Tibial nerve (tissue), 4 donors: ENCODE measurements at places on chromosomes 6 and 20. TPM values are rescaled to one million over a fixed set of nuclear protein-coding genes. Genes with fewer than 3 reads are reported as not detected.
A peak's percentile ranks its signal among the peaks of the same experiment; 100 is the strongest.

DNA sequence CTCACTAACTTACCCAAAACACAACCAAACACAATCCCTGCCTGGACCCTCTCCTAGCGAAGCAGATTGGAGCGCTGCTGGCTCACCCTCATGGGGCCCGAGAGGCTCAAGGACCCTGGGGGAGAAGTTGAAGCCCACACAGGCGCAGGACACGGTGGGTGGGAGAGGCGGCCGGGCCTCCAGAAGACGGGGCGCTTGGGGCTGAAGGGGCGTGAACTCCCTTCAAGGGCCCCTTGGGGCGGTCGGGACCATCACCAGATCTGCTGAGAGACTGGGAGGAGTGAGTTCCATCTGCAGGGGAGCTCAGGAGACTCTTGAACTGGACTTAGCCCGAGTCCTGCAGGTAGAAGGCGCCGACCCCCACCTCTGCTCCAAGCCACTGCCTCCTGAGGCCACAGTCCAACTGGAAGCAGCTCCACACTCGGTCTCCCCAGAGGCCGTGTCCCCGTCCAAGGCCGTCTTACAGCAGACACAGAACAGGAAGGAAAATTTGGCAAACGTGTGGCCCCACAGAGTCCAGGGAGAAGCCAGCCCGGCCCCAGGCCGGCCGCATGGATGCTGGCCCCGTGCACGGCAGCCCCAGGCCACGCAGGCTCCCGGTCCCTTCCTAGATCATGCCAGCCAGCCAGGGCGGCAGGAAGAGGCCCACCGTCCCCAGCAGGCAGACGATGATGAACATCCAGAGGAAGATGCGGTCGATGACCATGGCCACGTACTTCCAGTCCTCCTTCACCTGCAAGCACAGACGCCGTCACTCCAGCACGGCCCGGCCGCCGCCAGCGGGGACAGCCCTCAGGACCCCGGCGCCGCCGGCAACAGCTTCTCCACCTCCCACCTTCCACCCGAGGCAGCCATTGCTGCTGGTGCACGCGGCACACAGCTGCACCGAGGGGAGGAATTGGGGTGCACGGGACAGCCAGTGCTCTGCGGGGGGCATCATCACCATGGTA, 14.7 kb downstream of the CHRNA4 start:
- no peak overlapping the region for H3K27ac ChIP-seq
- no peak for DNase-seq
- H3K27me3 ChIP-seq: no peaks in the 10 kb centered on the region
- H3K4me1 ChIP-seq: peaks cover 15% of the 10 kb centered on the region

- H3K27me3 ChIP-seq: no peaks in the 10 kb centered on the region
- no peaks in the 10 kb centered on the region for H3K36me3 ChIP-seq
- no peak overlapping the region for H3K4me3 ChIP-seq
- H3K4me1 ChIP-seq: no peaks in the 10 kb centered on the region
- no peak for DNase-seq
- no peak overlapping the region for H3K27ac ChIP-seq
Observed at GRCh38 chr6:2967936-2968335, 3.4 kb downstream of the SERPINB6 start.

IP6K3 gene
- 0.39 TPM for total RNA-seq

- H3K4me1 ChIP-seq: no peaks in the 10 kb centered on the region
- H3K27me3 ChIP-seq: peaks cover 6% of the 10 kb centered on the region
- no peak overlapping the region for H3K4me3 ChIP-seq
- H3K27ac ChIP-seq: no peak overlapping the region
- no peak for DNase-seq
- no peaks in the 10 kb centered on the region for H3K36me3 ChIP-seq
Observed at GRCh38 chr20:634148-634925, 18.7 kb downstream of the SRXN1 start.

RAET1E gene
- 1.6 TPM for total RNA-seq

PBOV1 gene
- total RNA-seq: not detected

- H3K4me3 ChIP-seq: no peak overlapping the region
- DNase-seq: no peak
- no peak overlapping the region for H3K27ac ChIP-seq
- peaks cover 51% of the 10 kb centered on the region for H3K36me3 ChIP-seq
- no peaks in the 10 kb centered on the region for H3K4me1 ChIP-seq
- H3K27me3 ChIP-seq: no peaks in the 10 kb centered on the region
Observed at GRCh38 chr6:42627674-42628073, 63.8 kb downstream of the UBR2 start.

DNA sequence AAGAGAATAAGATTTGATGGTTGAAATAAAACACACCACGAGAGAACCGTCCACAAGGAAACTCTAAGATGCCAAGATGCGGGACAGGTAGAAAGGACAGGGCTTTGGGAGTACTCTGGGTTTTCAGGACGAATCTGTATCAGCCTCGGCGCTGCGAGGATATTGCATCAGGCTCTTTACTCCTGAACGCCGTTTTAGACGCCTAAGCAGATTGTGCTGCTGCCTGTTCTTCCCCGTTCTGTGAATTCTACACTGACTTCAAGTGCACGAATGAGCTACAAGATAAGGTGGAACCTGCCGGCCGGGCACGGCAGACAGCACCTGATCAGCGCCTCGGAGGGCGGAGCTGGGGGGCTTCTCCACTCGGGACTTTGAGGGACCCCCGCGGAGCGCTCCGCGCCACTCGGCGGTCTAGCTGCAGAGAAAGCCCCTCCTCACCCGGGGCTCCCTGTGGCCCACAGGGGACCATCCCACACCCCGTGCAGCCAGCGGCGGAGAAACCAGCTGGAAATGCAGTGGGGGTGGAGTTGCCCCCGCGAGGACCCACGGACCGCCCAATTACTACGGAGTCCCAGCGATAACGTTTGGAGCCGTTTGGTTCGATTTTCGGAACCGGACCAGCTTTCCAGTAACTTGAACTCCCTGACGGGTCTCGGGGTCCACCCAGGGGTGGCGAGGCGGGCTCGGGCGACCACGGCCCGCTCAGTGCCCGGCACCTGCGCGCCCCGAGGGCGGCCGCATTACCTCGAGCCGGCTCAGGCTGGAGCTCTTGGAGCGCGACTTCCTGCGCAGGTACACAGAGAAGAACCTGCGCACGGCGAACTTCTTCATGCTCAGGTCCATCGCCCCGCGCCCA, 646 bp downstream of the RPS6KA2 start:
- H3K4me1 ChIP-seq: peaks cover 31% of the 10 kb centered on the region
- H3K36me3 ChIP-seq: no peaks in the 10 kb centered on the region
- peak overlapping the region; percentile 84 for H3K4me3 ChIP-seq
- DNase-seq: no peak
- no peaks in the 10 kb centered on the region for H3K27me3 ChIP-seq

- H3K4me3 ChIP-seq: no peak overlapping the region
- H3K4me1 ChIP-seq: peaks cover 20% of the 10 kb centered on the region
- H3K36me3 ChIP-seq: peaks cover 35% of the 10 kb centered on the region
- H3K27ac ChIP-seq: peak overlapping the region; percentile 63
Observed at GRCh38 chr20:17654649-17655285, 27.3 kb downstream of the RRBP1 start.

ADTRP gene
- not detected for total RNA-seq

- H3K27me3 ChIP-seq: no peaks in the 10 kb centered on the region
- peak overlapping the region; percentile 30 for H3K27ac ChIP-seq
- no peak overlapping the region for H3K4me3 ChIP-seq
- H3K36me3 ChIP-seq: no peaks in the 10 kb centered on the region
- peaks cover 10% of the 10 kb centered on the region for H3K4me1 ChIP-seq
Observed at GRCh38 chr6:118319894-118320649, 228.0 kb upstream of the PLN start.

DNA sequence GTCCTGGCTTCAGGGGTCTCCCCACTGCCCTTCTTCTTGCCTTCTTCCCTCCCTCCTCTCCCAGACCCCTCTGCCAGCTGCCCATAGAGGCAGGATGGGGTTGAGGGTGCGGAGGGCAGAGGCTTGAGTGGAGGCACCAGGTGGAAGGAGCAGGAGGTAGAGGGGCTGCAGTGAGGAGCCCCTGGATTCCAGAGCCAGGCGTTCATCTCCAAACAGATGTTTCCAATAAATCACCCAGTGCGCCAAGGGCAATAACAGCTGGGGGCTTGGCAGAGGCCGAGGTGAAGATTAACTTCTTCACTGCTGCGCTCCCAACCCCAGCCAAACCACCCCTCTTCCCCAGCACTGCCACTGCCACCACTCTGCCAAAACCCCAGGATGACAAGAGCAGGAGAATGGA, 10.7 kb downstream of the MDFI start:
- no peaks in the 10 kb centered on the region for H3K4me1 ChIP-seq
- no peaks in the 10 kb centered on the region for H3K36me3 ChIP-seq
- H3K4me3 ChIP-seq: no peak overlapping the region
- DNase-seq: no peak
